Ovary (tissue), 10 donors: ENCODE measurements at places on chromosomes 4 and X.

DNA sequence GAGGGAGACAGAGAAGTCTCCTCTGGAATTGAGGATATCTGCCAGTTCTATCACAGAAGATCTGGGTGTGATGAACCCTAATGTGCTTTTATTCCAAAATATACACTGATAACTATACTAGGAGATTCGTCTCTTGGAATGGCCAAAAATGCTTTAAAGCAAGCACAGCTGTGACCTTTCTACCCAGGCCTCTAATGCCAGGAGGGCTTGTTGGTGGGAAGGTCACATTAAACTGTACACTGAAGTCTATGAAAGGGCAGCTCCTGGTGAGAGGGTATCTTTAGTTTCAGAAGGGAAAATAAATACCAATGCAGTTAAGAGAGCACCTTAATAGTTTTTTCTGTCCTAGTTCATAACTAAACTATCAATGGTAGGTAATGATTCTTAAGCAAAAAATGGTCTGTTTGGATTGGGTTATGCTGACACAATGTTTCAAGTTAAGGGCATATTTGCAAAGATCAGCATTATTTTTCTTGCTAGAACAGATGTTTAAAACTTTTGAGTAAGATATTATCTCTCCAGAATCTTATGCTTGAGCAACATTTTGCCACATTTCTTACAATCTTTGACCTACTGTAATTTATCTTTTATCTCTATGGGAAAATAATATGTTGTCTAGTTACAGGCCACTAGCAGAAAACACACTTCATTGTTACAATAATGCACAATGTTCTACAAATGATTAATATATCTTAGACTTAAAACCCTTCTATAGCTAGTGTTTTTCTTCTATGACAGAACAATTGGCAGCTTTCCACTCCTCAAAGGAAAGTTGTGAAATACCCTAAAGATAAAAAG, 59.6 kb downstream of the SEC24D start:
- no peak for DNase-seq

GRCh38 chrX:56107320-56107719, 124.8 kb upstream of the KLF8 start:
- DNase-seq = no peak

GRCh38 chr4:188822698-188823097, 683.5 kb downstream of the TRIML1 start:
- no peak for DNase-seq

DNA sequence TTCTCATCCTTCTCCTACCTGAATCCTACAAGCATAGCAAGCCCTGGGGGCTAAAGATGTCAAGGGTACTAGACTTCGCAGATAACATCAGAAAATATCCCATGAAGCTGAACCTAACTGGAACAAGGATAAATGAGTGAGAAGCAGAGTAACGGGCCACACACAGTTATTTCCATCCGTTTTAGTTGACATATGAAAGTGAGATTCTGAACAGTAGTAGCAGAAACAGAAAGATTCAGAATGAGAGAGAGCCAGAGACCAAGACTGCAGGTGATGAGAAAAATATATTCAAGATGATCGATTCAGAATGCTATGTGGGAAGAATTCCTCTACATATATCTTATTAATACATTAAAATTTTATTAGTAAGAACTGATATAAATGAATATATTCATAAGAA, 165.1 kb downstream of the TSPAN5 start:
- no peak for DNase-seq

DNA sequence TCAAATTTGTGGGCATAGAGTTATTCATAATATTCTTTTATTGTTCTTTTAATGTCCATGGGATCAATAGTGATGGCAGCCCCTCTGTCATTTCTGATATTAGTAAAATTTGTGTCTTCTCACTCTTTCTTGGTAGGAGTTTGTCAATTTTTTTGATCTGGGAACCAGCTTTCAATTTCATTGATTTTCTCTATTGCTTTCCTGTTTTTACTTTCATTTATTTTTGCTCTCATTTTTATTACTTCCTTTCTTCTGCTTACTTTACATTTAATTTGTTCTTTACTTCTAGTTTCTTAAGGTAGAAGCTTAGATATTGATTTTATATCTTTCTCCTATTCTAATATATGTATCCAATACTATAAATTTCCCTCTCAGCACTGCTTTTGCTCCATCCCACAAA, 40.7 kb downstream of the AWAT2 start:
- DNase-seq = no peak

GRCh38 chr4:109462297-109462696, 28.7 kb downstream of the SEC24B start:
- no peak for DNase-seq

DNA sequence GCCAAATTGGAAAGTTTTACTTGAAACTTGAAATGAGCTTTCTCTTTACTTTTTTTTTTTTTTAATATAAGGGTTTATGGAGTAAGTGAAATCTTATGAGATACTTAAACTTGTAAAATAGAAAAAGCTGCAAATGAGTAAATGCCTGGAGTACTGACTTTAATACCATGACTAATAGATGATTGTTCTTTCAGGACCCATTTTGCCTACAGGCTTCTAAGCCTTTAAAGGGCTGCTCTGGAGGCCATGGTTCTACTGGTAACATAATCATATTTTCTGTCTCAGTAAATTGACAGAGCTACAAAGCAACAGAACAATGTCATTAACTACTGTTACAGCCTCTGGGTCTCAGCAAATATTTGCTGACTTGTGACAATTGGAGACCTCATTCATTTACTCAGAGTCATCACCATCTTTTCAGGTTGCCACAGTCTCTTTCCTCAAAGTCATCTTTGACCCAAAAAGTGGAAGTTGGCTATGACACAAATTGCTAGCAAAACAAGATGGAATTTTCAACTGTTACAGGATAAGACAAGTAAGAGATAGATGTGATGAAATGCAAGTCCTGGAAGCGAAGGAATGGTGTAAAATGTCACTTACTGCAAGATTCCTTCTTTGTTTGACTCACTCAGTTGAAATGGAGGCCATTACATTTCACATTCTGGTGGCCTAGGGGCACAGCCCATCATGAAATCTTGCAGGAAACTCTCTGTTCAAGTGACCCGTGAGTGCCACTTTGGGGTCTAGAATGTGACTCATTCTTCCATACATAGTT, 132.7 kb downstream of the BTC start:
- no peak for DNase-seq

GRCh38 chr4:189779281-189779980, 161.2 kb upstream of the FRG1 start:
- no peak for DNase-seq

- DNase-seq = no peak
These were observed 161.0 kb upstream of the ANKRD50 start for GRCh38 chr4:124873361-124874171.

GRCh38 chr4:82436780-82437179, 6.4 kb downstream of the ENOPH1 start:
- DNase-seq = no peak

DNA sequence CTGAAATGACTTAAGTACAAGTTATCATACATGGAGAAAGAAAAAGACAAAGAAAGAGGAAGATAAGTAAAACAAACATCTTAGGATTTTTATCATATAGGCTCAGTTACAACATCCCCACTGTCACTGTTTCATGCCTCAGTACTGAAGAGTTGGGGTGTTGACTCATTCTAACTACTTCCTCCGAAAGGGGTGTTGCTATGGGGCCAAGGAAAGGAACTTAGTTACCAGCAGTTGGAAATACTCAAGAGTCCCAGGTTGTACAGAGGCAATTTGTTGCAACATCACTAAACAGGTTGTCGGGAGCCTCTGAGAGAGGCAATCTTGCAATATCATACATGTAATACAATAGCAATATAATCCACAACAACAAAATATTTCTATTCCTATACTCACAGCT, 1264.7 kb downstream of the PCDH7 start:
- no peak for DNase-seq

GRCh38 chrX:6783912-6784311, 249.0 kb upstream of the VCX3A start:
- no peak for DNase-seq
